ENCODE measurements at places on chromosomes 4 and X.

DNA sequence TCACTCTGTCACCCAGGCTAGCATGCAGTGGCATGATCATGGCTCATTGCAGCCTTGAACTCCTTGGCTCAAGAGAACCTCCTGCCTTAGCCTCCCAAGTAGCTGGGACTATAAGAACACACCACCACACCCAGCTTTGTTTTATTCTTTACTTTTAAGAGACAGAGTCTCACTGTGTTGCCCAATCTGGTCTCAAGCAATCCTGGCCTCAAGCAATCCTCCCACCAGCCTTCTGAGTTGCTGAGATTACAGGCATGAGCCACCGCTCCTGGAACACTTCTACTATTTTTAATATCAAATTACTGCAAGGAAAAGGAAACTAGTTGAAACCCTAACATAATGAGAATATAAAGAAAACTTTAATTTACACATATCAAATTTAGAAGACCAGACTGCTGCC is 85.4 kb downstream of the FAM13A start:
- DNase-seq, result no peak

- DNase-seq, result no peak
Observed at GRCh38 chr4:118729287-118730286, 44.4 kb downstream of the METTL14 start.

DNA sequence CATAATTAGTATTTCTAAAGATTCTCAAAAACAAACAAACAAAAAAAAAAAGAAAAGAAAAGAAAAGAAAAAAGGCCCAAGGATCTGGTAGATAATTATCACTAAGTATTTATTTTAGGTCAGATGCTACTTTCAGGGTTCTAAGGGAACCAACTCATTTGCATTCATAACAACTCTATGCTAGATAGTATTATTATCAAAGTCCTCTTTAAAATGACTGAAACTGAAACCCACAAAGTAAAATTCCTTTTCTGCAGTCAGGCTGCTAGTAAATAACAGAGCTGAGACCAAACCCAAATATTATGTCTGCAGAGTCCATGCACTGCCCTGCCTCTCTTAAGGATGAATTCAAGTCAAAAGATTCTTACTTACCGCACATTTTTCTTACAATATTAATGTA is 38.3 kb upstream of the MAPK10 start:
- DNase-seq, result no peak

DNA sequence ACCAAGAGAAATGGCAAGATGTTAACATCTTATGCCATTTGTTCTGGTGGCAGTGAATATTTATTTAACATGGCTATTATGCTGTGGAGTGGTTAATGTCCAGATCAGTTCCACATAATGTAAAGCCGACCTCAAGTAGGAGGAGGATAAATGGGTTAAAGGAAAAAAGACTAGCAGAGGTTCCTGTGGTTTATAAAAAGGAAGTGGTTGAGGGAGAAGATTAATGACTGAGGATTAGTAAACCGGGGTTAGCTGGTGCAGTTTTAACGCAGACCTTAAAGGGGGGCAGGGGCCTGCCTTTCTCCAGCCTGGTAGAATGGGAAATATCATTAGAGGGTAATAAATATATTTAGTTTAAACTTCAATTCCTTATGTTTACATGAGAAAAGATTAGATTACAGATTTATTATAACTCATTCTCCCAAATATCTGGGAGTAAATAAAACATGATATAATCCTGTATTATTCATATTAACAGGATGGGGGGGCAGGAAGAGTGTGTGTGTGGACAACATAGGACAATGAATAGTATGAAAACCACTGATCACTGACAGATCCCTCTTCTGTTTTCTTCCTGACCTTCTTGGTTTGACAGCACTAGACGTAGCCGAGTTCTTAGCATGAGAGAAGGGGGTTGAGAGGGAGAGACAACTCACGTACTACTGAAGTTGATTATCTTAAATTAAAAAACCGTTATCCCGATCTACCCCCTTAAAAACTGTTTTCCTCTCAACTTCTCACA is 124.1 kb upstream of the LIMCH1 start:
- no peak for DNase-seq

DNA sequence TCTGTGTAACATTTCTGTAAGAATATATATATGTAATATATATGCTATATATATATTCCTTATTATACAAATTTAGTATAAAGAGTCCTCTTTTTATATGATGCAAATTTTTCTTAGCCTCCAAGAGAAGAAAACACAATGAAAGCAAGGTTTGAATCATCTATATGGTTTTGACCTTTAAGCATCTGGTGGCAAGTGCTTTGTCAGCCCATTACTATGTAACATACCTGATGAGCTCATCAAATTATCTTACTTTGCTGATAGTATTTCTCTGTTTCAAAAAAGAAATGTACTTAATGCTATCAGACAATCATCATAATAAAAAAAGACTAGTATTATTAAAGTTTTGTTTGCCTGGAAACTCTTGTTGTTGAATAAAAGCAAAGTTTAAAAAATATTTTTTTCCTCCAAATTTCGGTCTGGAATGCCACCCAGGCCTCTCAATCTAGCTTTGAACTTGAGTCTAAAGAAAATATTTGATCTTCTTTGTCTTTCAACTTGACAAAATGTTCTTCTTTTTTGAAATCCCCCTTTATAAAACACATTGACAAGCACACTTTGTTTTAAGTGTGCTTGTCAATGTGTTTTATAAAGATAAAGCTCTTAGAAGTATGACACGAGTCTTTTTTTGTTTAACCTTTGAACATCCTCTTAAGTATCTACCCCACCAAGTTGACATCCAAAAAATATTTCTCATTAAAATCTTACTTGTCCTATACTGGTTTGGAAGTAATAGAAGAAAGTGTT is 26.2 kb downstream of the ZNF330 start:
- no peak for DNase-seq

GRCh38 chr4:107094332-107094731 is 58.2 kb upstream of the DKK2 start:
- DNase-seq, result no peak

GRCh38 chr4:72568959-72569718 is at the start of gene ADAMTS3:
Gene ADAMTS3, minus strand, starts transcription at chr4:72569221. Its CDS starts 459 bp downstream, at chr4:72568762.
- peak; percentile 77 for DNase-seq

- DNase-seq, result no peak
Observed at GRCh38 chr4:102250341-102250740, 94.9 kb downstream of the SLC39A8 start.

DNA sequence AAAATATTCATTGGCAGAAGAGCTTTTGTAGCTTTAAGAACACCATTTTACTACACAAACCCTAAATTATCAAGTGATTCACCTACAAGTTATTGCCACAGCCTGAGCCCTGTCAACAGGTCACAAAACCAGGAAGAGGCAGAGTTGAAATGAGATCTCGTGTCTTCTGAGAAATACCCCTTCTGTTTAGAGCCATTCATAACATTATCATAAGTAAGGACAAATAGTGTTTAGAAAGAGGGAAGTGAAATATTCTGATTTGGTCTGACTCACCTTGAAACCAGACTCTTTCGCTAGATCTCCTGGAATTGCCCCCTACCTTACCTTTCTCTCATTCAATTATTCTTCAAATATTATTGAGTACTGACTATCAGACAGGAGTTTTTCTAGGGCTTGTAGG is 5.9 kb downstream of the ETDB start:
- DNase-seq, result no peak

DNA sequence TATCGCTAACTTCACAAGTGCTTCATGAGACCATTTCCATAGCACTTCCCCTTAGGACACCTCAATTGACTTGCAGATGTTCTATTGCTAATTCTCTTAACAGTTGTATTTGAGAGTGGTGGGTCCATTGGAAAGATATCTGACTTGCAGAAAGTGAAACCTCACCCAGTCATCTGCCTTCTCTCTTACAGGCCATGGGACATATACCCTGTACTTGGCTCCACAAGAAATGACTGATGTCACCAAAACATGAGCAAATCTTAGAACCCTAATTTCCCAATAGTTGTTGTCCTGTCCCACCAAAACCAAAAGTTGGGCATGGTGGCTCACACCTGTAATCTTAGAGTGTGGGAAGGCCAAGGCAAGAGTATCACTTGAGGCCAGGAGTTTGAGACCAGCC is 101.9 kb upstream of the MAML3 start:
- DNase-seq, result no peak

DNA sequence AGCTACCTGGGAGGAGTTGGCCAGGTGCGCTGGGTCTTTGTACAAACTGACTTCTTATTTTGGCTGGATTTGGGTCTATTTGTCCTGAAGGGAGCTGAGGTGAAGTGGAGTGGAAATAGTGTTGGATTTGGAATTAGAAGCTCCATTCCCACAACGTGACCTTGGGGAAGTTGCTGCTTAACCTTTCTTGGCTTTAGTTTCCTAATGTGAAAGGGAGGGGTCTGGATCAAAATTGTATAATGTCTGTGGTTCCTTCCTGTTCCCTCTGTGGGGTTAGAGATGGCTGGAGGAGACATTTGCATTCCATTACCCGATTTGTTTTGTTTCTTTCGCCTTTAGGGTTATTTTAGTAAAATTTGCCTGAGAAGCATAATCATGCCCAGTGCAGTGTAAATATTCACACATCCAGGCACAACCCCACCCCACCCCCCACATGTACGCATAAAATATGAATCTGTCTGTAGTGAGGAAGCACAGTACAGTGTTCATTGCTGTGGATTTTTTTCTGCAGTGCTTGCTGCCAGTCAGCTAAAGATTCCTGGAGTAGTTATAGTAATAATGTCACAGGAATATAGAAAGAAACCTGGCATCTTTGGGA is 21.5 kb downstream of the JADE1 start:
- DNase-seq, result no peak

DNA sequence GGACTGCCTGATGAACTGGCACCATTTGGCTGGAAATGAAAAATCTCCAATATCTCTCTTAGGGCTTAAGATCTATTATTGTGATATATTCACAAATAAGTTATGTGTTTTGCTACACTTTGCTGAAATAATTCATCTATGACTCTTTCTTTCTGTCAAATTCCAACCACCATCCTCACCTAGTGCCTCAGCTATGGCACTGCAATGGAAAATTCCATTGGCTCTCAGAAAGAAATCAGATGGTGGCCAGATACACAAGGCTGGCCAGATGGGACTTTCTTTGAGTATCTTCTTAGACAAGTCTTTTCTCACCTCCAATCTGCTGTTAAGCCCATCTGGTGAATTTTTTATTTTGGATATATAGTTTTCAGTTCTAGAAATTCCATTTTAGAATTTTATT is 28.0 kb downstream of the NAT8L start:
- DNase-seq, result no peak

DNA sequence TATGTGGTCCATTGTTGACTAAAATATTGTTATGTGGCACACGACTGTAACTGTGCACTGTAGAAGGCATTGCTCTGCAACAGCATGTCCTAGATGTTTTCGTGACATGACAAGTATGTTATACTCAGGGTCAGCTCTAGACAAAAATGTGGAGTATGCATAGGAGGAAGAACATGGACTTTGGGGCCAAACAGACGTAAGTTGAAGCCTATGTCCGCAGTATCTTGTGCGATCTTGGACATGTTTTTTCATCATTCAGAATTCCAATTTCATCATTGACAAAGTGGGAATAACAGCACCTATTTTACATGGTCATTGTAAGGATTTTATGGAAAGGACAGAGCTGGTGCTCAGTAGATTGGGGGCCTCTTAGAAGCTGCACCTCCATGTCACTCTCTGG is 27.7 kb upstream of the PROM1 start:
- DNase-seq, result no peak

GRCh38 chr4:137422666-137423065 is 109.6 kb downstream of the PCDH18 start:
- no peak for DNase-seq

GRCh38 chrX:149131774-149132173 is 373.3 kb downstream of the IDS start:
- no peak for DNase-seq

- DNase-seq, result no peak
Observed at GRCh38 chr4:137601934-137602333, 69.6 kb upstream of the PCDH18 start.

- DNase-seq, result no peak
Observed at GRCh38 chr4:165388756-165389155, 9.9 kb downstream of the CPE start.

- DNase-seq, result no peak
Observed at GRCh38 chr4:86522349-86522748, 71.8 kb upstream of the PTPN13 start.

DNA sequence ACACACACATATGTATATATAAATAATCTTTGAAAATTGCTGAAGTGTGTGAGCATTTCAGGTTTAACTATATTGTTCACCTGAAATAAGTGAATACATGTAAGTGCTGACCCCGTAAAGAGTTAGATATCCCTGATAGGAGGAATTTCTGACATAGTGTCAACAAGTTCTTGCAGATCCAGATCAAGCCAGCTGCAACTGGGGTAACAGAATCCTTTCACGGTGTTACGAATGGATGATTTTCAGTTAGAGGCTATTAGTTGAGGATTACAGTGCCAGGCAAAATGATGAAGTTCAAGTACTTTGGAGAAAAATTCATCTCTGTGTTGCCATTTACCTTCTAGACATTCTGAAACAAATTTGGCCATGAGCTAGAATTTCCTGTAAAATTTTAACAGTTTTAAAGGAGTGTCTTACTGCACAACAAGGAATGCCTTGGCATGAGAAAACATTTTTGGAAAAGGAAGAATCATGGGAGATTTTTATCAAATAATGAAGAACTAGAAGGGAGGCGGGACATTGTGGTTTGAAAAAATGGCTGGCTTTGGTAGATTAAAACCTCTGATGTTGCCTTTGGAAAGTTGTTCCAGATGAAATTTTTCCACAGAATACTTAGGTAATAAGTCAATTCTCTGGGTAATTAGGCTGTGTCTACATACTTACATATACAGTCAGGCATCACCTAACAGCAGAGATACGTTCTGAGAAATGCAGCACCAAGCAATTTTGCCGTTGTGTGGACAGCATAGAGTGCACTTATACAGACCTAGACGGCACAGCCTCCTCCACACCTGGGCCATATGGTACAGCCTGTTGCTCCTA is 84.4 kb upstream of the FAT1 start:
- no peak for DNase-seq

GRCh38 chrX:149151805-149152757 is 353.0 kb downstream of the IDS start:
- DNase-seq, result no peak

DNA sequence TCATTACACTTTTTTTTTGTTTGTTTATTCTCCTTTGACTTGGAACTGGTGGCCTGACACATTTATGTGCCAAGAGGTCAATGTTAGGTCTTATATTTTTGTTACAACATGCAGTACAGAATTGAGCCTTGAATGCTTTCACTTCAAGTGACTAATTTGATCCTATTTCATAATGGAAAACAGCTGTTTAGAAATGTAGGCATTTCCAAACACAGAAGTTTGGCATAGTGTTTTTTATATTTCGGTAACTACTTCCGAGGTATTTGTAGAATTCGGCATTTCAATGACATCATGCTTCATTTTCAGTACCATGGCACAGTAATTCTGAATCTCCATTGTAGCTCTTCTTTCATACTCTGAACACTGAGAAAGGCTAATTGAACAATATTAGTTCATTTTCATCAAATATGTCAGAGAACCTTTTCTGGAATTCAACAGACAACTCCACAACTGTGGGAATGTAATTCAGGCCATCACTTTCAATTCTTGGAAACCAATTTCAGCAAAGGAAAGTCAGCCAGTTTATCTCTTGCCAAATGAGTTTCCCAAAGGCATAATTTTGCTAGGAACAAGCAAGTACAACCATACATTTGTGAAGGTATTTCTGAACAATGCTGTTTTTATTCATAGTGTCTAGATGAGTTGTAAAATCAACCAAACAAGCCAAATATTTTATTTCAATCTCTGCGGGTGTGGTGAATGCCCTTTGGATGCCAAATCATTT is 11.4 kb downstream of the FAM120C start:
- no peak for DNase-seq
